ENCODE measurements at places on chromosomes 5 and 9. TPM values are rescaled to one million over a fixed set of nuclear protein-coding genes. Genes with fewer than 3 reads are reported as not detected.

DNA sequence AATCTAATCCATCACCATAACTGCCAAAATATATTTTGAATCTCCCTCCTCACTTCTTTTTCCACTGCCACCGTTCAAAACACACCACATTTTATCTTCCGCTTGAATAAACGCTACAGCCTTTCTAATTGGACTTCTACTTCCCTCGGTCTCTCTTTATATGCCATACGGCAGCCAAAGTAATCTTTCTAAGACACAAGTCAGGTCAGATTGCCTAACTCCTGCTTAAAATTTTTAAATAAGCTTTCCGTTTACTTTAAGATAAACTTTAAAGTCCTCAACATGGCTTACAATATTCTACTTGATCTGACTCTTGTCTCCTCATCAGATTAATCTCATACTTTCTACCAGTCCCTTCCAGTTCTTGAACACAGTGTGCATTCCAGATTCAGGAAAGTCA, 9.7 kb downstream of the AFF4 start:
- no peak for DNase-seq

The MLANA gene
- total RNA-seq, result not detected

The SPATA31E1 gene
- total RNA-seq, result not detected

The LOX gene
- total RNA-seq, result 6.8 TPM

GRCh38 chr5:166342402-166342801, 1949.0 kb upstream of the WWC1 start:
- DNase-seq, result no peak

DNA sequence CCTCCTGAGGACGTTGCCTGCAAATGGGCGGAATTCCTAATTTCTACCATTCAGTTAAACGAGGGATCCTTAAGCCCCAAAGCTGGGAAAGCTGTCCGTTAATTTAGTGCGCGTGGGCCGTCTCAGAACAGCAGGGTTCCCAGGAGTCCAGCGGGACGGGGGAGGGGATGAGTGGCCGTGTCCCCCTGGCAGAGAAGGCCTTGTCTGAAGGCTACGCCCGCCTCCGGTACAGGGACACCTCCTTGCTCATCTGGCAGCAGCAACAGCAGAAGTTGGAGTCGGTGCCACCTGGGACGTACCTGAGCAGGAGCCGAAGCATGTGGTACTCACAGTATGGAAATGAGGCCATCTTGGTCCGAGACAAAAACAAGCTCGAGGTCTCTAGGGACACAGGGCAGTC, 1.3 kb downstream of the BRD3OS start:
- no peak for DNase-seq

DNA sequence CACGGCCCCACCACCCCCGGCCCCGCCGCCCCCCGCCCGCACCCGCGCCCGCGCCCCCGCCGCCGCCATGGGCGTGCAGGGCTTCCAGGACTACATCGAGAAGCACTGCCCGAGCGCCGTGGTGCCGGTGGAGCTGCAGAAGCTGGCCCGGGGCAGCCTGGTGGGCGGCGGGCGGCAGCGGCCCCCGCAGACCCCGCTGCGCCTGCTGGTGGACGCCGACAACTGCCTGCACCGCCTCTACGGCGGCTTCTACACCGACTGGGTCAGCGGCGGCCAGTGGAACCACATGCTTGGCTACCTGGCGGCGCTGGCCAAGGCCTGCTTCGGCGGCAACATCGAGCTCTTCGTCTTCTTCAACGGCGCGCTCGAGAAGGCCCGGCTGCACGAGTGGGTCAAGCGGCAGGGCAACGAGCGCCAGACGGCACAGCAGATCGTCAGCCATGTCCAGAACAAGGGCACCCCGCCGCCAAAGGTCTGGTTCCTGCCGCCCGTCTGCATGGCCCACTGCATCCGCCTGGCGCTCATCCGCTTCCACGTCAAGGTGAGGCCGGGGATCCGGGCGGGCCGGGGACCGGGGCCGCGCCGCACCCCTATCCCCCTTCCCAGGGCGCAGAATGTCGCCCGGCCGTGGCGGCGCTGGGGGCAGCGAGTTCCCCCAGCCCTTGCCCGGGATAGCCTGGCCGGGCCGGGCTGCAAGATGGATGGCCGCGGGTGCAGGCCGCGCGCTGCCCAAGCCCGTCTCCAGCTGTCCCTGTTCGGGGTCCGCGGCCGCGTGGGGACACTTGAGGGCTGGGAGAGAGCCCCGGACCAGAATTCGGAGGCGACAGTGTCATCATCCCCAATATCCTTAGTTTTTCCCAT, 594 bp downstream of the FAM120A start:
- DNase-seq, result peak; percentile 80

The LCN2 gene
- 2.0 TPM for total RNA-seq
